ENCODE measurements at places on chromosomes 13 and 19.

- no peak for DNase-seq
Observed at GRCh38 chr19:16554776-16555175, 12.5 kb upstream of the CHERP start.

DNA sequence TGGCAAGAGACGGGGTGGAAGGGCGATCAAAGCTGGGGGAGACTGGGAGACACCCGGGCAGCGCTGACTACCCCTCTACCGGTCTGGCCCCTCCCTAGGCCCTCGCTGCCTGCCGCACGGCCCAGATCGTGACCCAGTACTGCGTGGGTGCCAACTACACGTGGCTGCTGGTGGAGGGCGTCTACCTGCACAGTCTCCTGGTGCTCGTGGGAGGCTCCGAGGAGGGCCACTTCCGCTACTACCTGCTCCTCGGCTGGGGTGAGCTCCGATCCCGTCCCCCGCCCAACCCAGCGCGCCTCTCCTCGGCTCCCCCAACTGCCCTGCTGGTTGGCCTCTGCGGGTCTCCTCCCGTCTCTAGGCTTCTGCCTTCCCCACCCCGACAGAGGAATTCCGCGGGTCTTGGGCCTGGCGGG is 8.8 kb downstream of the GIPR start:
- DNase-seq, result no peak

DNA sequence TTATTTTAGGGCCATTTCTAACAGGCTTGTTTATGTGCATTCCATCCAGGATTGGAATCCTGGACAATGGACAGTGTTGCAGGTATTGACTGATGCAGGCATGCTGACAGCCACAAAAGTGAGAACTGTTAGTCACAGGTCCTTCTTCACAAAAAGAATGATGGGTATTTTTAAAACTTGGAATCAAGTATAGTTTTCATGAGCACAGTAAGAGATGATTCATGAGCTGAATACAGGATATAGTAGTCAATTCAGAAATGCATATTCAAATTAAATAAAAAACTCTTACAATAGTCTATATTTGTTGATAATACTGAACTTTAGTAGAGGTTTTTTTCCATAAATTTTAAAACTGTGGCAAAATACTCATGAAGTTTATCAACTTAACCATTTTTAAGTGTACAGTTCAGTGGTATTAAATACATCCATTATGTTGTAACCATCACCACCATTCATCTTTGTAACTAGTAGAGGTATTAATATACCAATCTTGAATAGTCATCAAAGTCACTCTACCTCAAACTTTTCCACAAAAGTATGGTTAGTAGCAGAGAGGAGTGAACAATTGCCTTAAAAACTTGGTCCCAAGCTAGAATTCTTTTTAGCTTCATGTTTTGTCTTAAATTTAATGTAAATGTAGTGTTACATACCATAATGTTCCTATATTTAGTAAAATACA is 79.5 kb downstream of the KCNRG start:
- no peak for DNase-seq

DNA sequence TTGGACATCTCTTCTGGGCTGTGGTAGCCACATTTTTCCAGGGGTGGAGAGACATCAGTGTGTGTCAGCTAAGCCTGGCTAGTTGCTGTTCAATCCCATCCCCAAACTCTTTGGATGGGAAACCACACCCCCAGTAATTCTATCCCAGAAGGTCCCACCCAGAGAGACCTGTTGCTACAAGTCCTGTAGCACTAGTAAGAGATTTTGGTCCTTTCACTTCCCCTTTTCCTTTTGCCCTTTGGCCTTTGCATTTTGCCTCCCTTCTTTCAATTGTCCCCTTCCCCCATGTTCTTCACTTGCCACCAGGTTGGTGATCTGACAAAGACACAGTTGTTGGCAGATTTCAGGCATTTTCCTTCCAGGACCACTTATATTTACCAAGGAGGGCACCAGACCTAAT is 3.8 kb downstream of the CBY2 start:
- DNase-seq, result no peak

DNA sequence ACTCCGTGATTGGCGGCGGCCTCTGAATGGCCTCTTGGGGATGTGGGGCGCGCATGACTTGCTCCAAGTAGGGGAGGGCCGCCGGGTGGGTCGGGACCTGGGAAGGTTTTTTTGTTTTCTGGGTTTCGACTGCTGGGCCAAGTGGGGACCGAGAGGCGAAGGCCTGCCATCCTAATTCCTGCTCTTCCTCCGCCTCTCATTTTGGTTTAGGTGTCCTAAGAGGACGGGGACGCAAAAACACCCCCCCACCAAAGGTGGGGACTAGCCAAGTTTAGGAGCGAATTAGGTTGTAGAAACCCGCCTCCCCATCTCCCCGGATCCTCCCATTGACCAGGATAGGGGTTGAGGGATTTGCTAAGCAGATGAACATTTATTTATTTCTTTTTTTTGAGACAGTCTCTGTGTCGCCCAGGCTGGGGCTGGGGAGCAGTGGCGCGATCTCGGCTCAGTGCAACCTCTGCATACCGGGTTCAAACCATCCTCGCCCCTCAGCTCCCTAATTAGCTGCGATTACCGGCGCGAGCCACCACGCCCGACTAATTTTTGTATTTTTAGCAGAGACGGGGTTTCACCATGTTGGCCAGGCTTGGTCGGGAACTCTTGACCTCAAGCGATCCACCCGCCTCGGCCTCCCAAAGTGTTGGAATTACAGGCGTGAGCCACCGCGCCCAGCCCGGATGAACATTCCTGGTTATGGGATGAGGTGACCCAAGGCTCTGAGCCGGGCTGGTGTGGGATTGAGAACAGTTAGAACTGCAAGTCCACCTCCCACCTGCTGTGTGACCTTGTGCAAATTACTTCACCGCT is 838 bp downstream of the PPP2R1A start:
- DNase-seq, result no peak

Data from NCI-H1694 (cell line).